ENCODE measurements at places on chromosomes 11 and 22. TPM values are rescaled to one million over a fixed set of nuclear protein-coding genes. Genes with fewer than 3 reads are reported as not detected.

- H3K27ac ChIP-seq: no peak overlapping the region
- H3K4me1 ChIP-seq: no peaks in the 10 kb centered on the region
- H3K36me3 ChIP-seq: no peaks in the 10 kb centered on the region
- H3K27me3 ChIP-seq: no peaks in the 10 kb centered on the region
- DNase-seq: no peak
These were observed 20.5 kb downstream of the THY1 start for GRCh38 chr11:119402470-119402869.

- no peak overlapping the region for H3K4me3 ChIP-seq
- H3K36me3 ChIP-seq: no peaks in the 10 kb centered on the region
- H3K4me1 ChIP-seq: no peaks in the 10 kb centered on the region
These were observed 628.2 kb downstream of the FAM181B start for GRCh38 chr11:82105331-82105998.

The OTOG gene
- 0.86 TPM for total RNA-seq

The MYBPC3 gene
- total RNA-seq: not detected

The HOATZ gene
- not detected for total RNA-seq

GRCh38 chr22:49492741-49493251 lies 334.9 kb downstream of the BRD1 start:
- no peak for DNase-seq
- H3K27me3 ChIP-seq: no peaks in the 10 kb centered on the region
- H3K4me1 ChIP-seq: no peaks in the 10 kb centered on the region
- no peaks in the 10 kb centered on the region for H3K36me3 ChIP-seq
- no peak overlapping the region for H3K27ac ChIP-seq
- no peak overlapping the region for H3K4me3 ChIP-seq

DNA sequence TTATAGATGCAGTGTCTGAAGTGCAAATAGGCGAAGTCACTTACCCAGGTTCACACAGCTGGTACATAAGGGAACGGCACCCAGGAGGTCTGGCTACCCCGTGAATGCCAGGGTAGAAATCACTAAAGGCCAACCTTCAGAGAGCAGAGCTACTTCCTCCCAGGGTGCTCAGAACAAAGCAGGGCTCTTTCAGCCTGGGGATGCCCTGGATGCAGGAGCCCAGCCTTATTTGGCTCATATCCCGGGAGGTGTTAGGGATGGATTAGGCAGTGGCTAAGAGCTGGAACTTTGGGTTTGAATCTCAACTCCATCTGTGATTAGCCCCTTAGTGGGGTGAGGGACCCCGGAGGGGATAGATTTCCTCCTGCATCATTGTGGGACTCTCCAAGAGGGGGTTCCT lies 33.1 kb upstream of the ASPHD2 start:
- H3K27ac ChIP-seq: no peak overlapping the region
- no peak for DNase-seq
- H3K27me3 ChIP-seq: no peaks in the 10 kb centered on the region
- no peak overlapping the region for H3K4me3 ChIP-seq

- peaks cover 65% of the 10 kb centered on the region for H3K36me3 ChIP-seq
- peak overlapping the region; percentile 66 for H3K4me3 ChIP-seq
- no peak for DNase-seq
- peaks cover 13% of the 10 kb centered on the region for H3K4me1 ChIP-seq
These were observed 14.0 kb downstream of the RHOG start for GRCh38 chr11:3826721-3827120.

- no peak overlapping the region for H3K4me3 ChIP-seq
- peaks cover 2% of the 10 kb centered on the region for H3K4me1 ChIP-seq
- no peak for DNase-seq
- H3K27ac ChIP-seq: no peak overlapping the region
- H3K36me3 ChIP-seq: no peaks in the 10 kb centered on the region
These were observed 8.2 kb downstream of the ZP1 start for GRCh38 chr11:60875366-60876167.

The MUC5B gene
- total RNA-seq: 0.02 TPM

The FKBP2 gene
- total RNA-seq: 36.5 TPM

GRCh38 chr11:95231881-95232605 lies 1.0 kb upstream of the SESN3 start:
- peak; percentile 87 for DNase-seq
- no peak overlapping the region for H3K27ac ChIP-seq
- no peaks in the 10 kb centered on the region for H3K36me3 ChIP-seq
- no peaks in the 10 kb centered on the region for H3K27me3 ChIP-seq
- no peak overlapping the region for H3K4me3 ChIP-seq
- H3K4me1 ChIP-seq: 0 out of 2 replicates have a peak, but pooled peaks cover 2% of the 10 kb centered on the region

DNA sequence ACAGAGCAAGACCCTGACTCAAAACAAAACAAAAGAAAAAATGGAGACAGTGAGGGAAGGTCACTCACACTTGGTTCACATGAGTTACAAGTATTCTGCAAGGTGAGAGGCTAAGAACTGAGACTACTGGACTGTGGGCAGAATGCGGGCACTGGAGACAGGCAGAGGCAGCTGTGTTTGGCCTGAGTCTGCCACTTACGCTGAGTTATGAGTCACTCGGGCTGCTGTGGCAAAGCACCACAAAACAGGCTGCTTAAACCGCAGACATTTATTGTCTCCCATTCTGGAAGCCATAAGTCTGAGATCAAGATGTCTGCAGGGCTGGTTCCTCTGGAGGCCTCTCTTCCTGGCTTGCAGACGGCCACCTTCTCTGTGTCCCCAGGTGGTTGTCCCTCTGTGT lies 122.8 kb downstream of the SHANK2 start:
- no peak for DNase-seq
- H3K27me3 ChIP-seq: no peaks in the 10 kb centered on the region
- no peak overlapping the region for H3K4me3 ChIP-seq
- H3K36me3 ChIP-seq: peaks cover 17% of the 10 kb centered on the region

DNA sequence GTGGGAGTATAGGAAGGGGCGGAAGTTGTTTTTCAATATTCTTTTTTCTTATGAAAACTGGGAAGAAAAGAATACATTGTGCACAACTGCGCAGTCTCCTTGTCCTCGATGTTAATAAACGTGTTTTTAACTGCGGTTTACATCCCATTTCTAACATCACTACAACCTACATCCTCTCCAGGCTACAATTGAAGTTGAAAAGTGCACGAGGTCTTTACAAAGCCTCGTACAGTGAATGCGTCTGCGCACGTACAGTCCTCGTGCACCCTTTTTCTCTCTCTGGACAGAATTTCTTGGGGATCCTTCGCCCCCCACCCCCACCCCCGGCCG lies 102.4 kb downstream of the WT1 start:
- H3K4me1 ChIP-seq: no peaks in the 10 kb centered on the region
- H3K27ac ChIP-seq: no peak overlapping the region
- peak overlapping the region; percentile 75 for H3K4me3 ChIP-seq
- no peak for DNase-seq
- peaks cover 14% of the 10 kb centered on the region for H3K36me3 ChIP-seq
- peaks cover 4% of the 10 kb centered on the region for H3K27me3 ChIP-seq

All from H9 (cell line).